ENCODE measurements at places on chromosomes 3 and 15. TPM values are rescaled to one million over a fixed set of nuclear protein-coding genes. Genes with fewer than 3 reads are reported as not detected.

- DNase-seq = no peak
These were observed 47.3 kb downstream of the AMOTL2 start for GRCh38 chr3:134326760-134327593.

MAGEL2 gene
- total RNA-seq = 2.4 TPM

TCF12 gene
- total RNA-seq = 87.2 TPM

- DNase-seq = no peak
These were observed 267.3 kb downstream of the UACA start for GRCh38 chr15:70495991-70496599.

NANOGP8 gene
- not detected for total RNA-seq

KCNAB1 gene
- total RNA-seq = 31.4 TPM

DNA sequence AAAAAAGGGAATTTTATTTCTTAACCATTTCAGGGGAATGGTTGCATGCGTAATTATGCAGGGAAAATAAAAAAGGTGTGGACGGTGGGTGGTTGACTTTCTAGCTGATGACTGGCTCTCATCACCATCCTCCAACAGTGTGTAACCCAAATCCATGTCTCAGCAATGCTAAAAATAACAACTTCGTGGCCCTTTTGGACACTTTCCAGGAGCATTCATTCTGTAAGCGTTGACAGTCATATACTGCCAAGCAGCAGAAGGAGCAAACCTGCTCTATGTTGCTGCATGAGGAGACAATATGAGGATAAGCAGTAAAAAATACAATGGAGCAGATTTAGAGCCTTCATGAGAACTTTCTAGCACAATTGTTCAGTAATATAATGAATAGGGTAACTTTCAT is 189.1 kb downstream of the ANXA2 start:
- no peak for DNase-seq

- DNase-seq = no peak
These were observed 15.9 kb upstream of the CHST2 start for GRCh38 chr3:143103652-143104051.

All from frontal cortex (tissue), 4 donors.